ENCODE measurements at places on chromosomes 2 and 18. TPM values are rescaled to one million over a fixed set of nuclear protein-coding genes. Genes with fewer than 3 reads are reported as not detected.

DNA sequence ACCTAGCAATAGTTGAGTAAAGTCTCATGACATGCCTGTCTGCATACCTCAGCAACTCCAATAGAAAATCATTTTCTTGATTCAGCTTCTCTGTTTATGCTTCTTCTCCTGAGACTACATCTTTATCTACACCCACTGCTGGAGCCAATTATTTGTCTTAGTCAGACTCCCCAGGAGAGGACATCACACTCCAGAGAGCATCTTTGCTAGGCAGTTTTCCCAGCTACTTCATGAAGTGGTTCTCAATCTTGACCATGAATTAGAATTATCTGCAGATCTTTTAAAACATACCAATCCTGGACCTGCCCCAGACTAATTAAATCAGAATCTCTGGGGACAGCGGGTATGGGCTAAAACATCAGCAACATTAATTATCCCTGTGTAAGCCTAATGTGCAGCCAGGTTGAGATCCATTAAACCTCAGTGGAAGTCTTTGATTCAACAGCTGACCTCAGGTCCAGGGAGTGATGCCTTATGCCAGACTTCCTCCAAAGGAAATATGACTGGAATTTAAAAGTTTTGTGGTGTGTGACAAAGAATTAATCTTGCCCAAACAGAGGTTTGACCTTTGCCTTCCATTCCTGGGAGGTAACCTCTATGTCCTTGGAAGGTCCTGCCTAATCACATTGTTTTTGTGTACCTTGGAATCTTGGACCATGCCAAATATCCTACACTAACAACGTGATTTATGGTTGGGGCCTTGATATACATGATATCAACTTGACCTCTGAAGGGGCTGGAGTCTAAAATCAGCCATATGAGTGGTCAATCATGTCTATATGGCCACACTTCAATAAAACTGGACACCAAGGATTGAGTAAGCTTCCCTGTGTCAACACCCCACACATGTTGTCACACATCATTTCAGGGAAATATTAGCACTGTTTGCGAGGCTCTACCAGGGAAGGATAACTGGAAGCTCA lies 99.3 kb upstream of the DNAJC10 start:
- no peak for DNase-seq

The MC2R gene
- not detected for total RNA-seq

The FSIP2 gene
- total RNA-seq = 2.5 TPM

GRCh38 chr18:8721716-8722115 lies 16.4 kb downstream of the MTCL1 start:
- peak; percentile 58 for DNase-seq

DNA sequence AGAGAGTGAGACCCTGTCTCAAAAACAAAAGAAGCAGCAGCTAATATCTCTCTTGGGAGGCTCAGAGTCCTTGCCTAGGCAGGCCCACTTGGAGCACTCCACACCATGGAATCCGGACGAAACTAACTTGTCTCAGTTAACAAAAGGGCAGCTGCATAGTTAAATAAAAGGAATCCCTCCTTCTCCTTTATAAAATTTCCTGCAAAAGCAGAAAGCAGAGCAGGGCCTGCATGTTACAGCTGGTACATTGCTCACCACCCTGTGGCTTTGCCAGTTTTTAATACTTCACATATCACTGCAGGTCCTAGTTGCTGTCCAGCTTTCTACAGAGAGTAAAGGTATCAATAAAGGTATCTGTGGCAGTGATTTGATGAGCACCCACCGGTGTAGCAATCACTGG lies 93.6 kb downstream of the ASAP2 start:
- no peak for DNase-seq

The CCDC138 gene
- total RNA-seq = 10.6 TPM

DNA sequence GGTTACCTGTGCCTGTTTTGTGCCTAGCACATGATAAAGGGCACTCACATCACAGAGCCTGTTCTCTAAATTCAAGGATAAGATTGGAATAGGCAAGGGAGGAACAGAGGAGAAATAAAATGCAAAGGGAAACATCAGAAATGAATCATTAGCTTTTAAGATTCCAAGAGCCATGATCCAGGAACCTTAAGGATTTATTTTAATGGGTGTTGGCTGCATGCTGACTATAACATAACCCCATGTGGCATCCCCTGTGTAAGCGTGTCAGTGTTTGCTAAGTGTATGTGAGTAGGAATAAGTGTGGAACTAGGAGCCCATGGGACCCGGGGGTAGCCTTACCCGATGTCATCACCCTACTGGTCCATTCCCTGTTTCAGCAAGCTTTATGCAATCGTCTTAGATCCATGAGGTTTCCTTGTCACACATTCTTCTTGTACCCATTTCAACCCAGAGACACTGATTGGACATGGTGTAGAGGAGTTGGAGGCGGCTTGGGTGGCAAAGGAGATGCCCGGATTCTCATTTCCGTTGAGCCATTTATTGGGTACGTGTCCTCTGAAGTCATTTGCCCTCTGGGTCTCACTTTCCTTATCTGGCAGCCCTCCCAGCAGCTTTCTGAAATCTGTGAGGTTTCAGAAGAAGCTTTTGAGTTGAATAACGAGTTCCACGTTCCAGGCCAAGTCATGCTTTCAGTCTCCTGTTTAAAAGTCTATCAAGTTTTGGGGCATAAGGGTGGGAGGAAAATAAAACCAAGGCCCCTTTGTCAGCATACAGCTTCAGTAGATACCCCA lies 117.0 kb downstream of the MGAT5 start:
- no peak for DNase-seq

The SEC11C gene
- 48.8 TPM for total RNA-seq

The MC5R gene
- not detected for total RNA-seq

- DNase-seq = no peak
Observed at GRCh38 chr2:2869553-2869952, 508.1 kb downstream of the EIPR1 start.

The NTSR2 gene
- not detected for total RNA-seq

GRCh38 chr2:63056107-63057050 lies 5.7 kb downstream of the OTX1 start:
- DNase-seq = no peak

DNA sequence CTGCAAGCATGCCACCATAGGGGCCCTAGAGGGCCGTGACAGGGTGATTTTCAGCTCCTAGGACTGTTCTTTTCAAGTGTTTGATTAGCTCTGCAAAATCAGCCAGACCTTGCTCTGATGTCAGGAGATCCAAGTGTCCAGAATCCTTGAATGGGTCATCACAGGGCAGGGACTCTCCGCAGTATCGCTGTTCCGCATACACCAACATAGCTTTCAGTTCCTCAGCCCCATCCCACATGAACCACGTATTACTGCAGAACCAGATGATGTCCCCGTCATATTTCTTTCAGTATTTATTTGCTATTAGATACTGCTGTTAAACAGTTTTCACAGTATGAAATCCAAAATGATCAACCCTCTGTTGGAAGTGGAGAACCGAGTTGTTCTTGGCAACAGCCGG lies 46.6 kb upstream of the RFX8 start:
- no peak for DNase-seq

DNA sequence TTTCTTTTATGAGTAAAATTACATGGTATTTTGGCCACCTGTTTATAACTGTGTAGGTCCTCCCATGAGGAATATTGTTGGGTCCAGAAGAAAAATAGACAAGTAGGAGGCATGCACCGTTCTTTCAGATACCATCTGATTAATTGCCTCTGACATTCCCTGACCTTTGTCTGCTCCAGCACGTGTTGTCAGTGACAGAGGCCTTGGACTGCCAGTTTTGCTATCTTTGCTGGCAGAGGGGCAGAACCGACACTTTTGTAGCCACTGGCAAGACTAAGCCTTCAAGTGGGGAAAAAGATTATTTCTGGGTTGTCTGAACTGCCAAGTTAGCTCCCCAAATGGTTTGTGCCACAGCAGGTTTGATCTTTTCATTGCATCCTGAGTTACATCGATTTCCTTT lies 276.9 kb downstream of the CAMKMT start:
- DNase-seq = no peak

The CNTNAP5 gene
- not detected for total RNA-seq

DNA sequence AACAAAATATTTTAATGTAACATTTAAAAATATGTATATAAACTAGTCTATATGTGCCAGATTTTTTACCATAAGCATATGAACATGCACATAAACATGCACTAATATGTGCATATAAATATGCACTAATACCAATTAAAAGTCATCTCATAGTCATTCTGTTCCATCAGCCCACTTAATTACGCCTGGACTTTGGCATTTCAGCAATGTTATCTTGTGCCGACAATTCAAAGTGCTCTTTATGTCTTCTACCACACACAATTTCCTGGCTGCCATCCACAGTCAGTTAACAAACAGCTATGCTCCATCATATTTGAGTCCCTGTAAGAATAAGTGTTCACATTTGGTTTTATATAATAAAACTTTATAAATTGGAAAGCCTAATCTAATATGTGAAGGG lies 92.6 kb upstream of the TSPYL6 start:
- DNase-seq = no peak

DNA sequence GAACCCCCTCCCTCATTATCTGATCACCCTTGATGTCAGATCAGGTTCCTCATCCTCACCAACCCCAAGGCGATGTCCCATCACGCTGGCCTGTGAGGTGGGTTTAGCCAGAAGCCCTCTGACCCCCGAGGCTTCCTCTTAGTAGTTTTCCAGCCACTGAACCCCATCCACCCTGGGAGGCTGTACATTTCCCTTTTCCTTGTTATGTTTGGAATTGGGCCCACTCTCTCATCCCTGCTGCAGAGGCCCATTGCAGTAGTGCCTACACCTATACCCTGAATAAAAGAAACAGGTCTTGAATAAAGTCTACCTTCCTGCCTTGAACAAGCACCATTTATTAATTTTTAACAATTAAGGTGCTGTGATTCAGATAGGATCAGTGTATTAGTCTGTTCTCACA lies 80.1 kb downstream of the NCAPH start:
- DNase-seq = no peak

The PID1 gene
- 0.84 TPM for total RNA-seq

The GREB1 gene
- total RNA-seq = 0.62 TPM

- DNase-seq = no peak
Observed at GRCh38 chr2:171297956-171298355, 135.8 kb downstream of the METTL8 start.

The SRD5A2 gene
- 0.07 TPM for total RNA-seq

- peak; percentile 44 for DNase-seq
Observed at GRCh38 chr2:120722568-120723421, 12.9 kb upstream of the GLI2 start.

The POU3F3 gene
- not detected for total RNA-seq

The LYG2 gene
- total RNA-seq = not detected

GRCh38 chr2:47917276-47917961 lies 11.1 kb upstream of the FBXO11 start:
- DNase-seq = no peak

The RASGRP3 gene
- 0.52 TPM for total RNA-seq

The CRYGD gene
- total RNA-seq = not detected

DNA sequence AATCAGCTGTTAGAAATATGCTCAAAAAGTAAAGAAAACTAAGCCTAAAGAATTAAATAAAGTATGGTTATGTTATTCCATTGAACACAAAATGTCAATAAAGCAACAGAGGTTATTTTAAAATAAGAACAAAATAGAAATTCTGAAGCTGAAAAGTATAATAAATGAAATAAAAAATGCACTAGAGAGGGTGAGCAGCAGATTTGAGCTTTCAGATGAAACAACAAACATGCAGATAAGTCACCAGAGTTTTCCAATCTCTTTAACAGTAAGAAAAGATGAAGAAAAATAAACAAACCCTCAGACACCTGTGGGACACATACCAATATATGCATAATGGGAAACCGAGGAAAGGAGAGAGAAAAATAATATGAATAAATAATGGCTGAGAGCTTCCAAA lies 70.3 kb upstream of the SLC9A2 start:
- no peak for DNase-seq

All from PC-3 (cell line).